Naive thymus-derived CD4-positive, alpha-beta T cell (primary cell): ENCODE measurements at places on chromosomes 5 and 9. TPM values are rescaled to one million over a fixed set of nuclear protein-coding genes. Genes with fewer than 3 reads are reported as not detected.

- H3K4me3 ChIP-seq, result no peak overlapping the region
- H3K4me1 ChIP-seq, result no peaks in the 10 kb centered on the region
- H3K36me3 ChIP-seq, result no peaks in the 10 kb centered on the region
These were observed 117.0 kb downstream of the PIK3R1 start for GRCh38 chr5:68332556-68332955.

- no peak overlapping the region for H3K4me3 ChIP-seq
- no peaks in the 10 kb centered on the region for H3K27me3 ChIP-seq
- H3K4me1 ChIP-seq, result no peaks in the 10 kb centered on the region
- H3K36me3 ChIP-seq, result no peaks in the 10 kb centered on the region
- no peak for DNase-seq
These were observed 28.7 kb upstream of the TIMD4 start for GRCh38 chr5:156991714-156992113.

- H3K36me3 ChIP-seq, result no peaks in the 10 kb centered on the region
- no peaks in the 10 kb centered on the region for H3K27me3 ChIP-seq
- H3K4me1 ChIP-seq, result peaks cover 20% of the 10 kb centered on the region
- peak; percentile 81 for DNase-seq
These were observed at the start of the genes SMIM27 and TOPORS for GRCh38 chr9:32552172-32552872. SMIM27 (plus strand) TSS chr9:32552327; CDS start chr9:32552435, 108 bp downstream. TOPORS (minus strand) TSS chr9:32552586; CDS start chr9:32552436, 150 bp downstream.

DNA sequence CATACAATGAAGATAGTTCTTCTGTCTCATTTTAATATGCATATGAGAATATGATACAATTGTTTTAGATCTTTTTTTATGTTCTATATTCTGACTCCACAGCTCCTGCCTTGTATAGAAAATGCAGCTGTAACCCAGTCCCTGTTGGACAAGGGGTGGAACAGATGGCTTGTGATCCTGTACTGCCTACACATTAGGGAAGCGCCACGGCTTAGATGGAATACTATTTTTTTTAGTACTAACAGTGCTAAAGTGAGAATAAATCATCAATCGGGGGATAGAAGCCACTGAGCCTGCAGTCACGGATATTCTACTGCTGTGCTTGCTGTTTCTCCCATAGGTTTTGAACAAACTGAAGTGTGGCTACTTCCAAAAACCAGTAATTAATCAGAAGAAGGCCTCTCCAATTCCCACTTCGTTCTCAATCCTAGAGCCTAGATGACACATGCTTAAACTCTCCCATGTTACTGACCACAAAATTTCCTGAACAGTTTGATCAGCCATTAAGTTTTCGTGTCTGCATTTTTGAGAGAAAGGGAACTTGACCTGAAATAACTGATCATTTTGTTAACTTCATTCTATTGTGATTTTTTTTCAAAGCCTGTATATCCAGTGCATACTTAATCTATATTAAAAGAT lies 150.3 kb downstream of the CDH18 start:
- H3K4me3 ChIP-seq, result no peak overlapping the region
- no peak overlapping the region for H3K27ac ChIP-seq
- no peak for DNase-seq
- H3K4me1 ChIP-seq, result no peaks in the 10 kb centered on the region
- H3K36me3 ChIP-seq, result no peaks in the 10 kb centered on the region

The MCIDAS gene
- total RNA-seq, result not detected

DNA sequence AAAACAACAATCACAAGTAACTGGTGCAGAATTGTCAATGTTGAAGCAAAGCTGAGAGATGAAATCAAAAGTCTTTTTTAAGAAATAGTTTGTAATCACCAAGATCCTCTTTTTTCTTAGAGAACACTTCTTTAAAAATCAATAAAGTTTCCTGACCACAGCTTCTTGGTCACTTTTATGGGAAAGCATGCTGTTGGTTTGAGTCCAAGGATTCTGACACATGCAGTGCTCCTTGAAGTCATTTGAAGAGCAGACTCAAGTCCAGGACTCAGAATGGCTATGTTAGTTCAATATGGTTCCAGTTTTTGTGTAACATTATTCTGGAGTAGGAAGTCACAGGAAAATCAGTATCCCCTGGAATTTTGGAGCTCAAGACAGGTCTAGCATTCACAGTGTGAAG lies 480.6 kb downstream of the NR2F1-AS1 start:
- no peaks in the 10 kb centered on the region for H3K4me1 ChIP-seq
- DNase-seq, result no peak
- H3K4me3 ChIP-seq, result no peak overlapping the region
- H3K36me3 ChIP-seq, result no peaks in the 10 kb centered on the region

The ODF2 gene
- total RNA-seq, result 29.0 TPM

GRCh38 chr9:34546102-34546833 lies 23.5 kb upstream of the ENHO start:
- H3K36me3 ChIP-seq, result no peaks in the 10 kb centered on the region
- H3K4me3 ChIP-seq, result no peak overlapping the region
- DNase-seq, result no peak
- no peaks in the 10 kb centered on the region for H3K4me1 ChIP-seq
- no peak overlapping the region for H3K27ac ChIP-seq

DNA sequence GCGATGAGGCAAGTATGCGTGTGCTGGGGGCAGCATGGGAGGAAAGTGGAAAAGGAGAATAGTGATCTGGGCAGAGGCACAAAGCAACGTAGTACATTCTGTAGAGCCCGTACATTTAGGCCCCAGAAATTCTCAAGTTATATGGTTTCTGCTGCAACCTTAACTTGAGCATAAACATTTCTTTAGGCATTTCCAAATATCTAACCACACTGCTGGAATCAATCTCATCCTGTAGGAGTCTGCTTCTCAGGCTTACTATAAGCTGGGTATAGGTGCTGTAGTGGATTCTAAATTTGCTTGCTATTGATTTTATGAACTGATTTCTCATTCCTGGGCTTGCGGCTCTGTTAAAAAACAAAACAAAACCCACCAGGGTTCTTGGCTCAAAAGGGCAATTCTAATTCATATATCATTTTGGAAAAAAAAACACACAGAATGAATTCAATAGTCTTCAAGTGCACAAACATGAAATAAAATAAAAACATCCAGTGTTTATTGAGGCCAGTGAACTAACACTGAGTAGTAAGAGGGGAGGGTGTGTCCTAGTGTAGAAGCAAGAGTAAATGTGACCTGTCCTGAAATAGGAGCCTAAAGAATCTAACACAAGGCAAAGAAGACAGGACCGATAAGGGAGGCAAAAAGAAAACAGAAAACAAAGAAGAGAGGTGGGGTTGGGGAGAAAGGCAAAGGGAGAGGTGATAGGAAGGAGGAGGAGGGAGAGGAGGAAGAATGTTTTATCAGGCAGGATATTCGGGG lies 145.5 kb upstream of the LHFPL2 start:
- no peak overlapping the region for H3K27ac ChIP-seq
- H3K4me3 ChIP-seq, result no peak overlapping the region
- no peaks in the 10 kb centered on the region for H3K27me3 ChIP-seq
- no peak for DNase-seq

DNA sequence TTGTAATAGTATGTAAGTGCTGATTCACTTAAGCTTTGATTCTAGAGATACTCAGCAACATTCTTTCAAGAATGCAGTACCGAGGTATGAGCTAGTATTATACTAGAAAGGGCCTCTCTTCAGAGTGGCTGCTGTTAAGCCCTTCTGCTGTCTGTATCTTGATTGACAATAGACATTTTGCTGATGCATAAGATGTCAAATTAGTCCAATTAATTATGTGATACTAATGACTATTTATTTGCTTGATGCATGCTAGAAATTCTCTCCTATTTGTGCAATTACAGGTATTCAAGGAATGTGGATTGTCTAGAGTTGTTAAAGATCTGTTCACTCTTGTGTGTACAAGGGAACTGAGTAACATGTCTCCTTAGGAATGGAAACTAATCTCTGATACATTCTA lies 92.3 kb upstream of the PTGER4 start:
- no peaks in the 10 kb centered on the region for H3K4me1 ChIP-seq
- no peak overlapping the region for H3K27ac ChIP-seq
- no peaks in the 10 kb centered on the region for H3K36me3 ChIP-seq
- H3K4me3 ChIP-seq, result no peak overlapping the region
- no peak for DNase-seq
- no peaks in the 10 kb centered on the region for H3K27me3 ChIP-seq
